AG09319 (cell line): ENCODE measurements at places on chromosomes 13 and 19.

DNA sequence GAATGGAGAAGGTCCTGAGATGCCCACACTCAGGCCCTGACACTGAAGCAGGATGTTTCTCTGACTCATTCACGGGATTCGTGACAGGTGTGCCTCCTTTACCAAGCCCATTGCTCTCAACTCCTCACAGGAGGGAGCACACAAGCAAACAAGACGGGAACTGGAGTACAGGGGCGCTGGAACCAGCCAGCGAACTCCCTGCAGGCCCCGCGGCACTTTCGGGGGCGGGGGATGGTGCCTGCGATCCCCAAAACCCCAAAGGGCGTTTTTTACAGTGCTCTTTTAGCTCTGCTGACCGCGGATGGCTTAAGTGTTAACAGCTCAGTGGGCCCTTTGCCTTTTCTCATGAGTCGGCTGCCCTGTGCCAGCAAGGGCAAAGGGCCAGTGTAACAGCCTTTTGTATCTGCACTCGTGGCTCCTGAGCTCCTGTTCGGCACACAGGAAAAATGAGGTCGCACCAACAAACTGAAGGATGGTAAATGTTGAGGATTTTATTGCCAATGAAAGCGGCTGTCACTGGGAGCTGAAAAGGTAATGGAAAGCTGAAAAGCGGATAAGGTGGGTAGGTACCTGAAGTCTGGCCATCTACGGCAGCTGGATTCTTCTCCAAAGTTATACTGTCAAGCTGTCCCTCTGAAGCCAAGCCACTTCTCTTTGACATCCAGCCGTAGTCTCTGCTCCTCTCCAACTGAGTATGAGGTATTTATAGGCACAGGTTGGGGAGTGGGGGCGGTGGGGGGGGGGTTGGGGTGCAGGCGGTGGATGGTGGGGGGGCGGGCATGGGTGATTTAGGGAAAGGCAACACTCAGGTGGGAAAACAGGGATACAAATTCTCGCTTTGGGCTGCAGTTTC, 65.0 kb upstream of the TRPC4 start:
- no peak for DNase-seq

GRCh38 chr19:54209058-54209810, 8.6 kb downstream of the RPS9 start:
- DNase-seq, result no peak

DNA sequence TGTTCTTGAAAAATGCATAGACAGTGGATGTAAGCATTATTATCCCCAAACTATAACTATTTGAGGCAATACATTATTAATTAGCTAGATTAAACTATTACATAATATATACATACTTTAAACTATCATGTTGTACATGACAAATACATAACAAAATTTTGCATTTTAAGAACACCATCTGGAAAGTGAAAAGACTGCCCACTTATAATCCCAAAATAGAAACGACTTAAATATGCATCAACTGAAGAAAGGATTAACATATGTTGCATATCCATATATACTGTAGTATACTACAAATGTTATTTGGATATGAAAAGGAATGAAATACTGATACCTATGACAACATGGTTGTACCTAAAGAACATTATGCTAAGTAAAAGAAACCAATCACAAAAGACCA, 700.8 kb upstream of the SPRY2 start:
- no peak for DNase-seq

- DNase-seq, result no peak
Measured at GRCh38 chr19:16896146-16897028, 7.6 kb downstream of the F2RL3 start.

DNA sequence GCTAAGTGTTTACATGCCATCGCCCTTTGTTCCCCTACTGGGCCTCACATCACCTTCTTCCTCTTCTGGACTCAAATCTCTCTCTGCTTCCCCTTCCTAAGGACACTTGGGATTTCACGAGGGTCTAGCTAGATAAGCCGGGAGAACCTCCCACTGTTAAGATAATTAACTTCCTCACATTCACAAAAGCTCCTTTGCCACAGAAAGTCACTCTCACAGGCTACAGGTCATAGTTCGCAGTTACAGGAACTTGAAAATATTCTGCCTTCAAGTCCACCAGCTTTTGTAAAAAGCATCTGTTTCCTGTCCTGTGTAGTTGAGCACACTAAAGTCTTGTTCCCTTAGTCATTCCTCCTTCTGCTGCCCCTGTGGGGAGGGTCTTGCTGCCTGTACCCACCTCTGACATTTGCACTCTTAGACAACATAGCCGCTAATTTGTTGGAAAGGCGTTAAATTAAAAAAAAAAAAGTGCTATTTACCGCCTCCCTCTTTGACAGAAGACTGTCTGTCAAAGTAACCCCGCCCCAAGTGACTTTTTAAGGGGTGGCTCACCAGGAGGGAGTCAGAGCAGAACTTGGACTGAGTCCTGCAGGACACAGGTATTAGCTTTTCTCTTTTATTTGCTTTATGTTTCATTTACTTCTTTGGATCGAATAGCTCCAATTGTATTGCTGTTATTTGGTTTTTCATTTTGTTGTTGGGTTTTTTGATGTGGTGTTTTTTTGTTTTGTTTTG, 26.8 kb upstream of the CEACAM21 start:
- no peak for DNase-seq

GRCh38 chr13:41565216-41565615, 107.9 kb downstream of the RGCC start:
- no peak for DNase-seq

DNA sequence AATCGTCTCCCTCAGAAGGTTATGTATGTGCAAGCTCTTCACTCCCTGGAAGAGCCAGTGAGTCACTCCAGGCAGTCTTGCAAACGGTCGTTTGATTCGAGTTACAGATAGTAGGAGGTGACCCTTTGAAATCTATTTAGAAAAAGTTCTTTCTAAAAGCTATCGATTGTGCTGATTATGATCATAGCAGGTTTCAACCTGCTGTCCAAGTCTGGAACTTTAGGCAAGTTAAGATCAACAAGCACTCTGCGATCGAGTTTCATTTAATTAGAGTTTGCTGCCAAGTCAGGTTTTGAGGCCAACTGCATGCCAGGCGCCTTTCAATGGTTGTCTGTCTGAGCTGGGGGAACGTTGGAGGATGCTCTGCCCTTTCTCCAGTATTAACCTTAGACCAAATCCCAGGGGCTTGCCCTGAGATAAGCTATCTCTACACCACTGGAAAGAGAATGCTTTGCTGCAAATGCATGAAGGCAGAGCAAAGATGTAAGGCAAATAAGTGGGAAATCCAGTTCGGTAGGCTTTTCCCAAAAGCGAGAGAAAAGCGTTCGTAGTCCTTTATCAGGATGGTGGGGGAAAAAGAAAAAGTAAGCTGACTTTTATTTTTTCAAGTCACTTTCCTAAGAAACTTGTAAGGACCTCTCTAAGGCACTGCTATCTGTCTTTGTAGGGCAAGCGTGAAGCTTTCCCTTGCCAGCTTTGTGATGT, 287.5 kb downstream of the ATP8A2 start:
- no peak for DNase-seq

DNA sequence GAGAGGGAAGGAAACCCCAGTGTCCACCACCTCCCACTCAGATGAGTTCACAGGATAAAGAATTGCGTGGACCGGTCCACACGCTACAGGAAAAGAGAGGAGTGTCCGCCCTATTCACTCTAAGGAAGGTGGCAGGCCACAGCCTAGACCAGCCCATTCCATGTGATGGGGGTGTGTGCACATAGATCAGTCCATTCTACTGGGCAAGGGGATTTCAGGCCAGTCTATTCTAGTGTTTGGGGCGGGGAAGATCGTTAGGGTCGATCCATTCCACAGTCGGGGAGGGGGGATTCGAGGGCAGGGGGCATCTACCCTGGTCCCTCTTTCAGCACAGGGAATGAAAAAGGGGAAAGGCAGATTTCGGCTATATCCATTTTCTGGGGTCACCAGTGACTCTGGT, 7.8 kb downstream of the FIZ1 start:
- no peak for DNase-seq

- DNase-seq, result no peak
Measured at GRCh38 chr13:28650284-28650683, 8.6 kb upstream of the POMP start.

DNA sequence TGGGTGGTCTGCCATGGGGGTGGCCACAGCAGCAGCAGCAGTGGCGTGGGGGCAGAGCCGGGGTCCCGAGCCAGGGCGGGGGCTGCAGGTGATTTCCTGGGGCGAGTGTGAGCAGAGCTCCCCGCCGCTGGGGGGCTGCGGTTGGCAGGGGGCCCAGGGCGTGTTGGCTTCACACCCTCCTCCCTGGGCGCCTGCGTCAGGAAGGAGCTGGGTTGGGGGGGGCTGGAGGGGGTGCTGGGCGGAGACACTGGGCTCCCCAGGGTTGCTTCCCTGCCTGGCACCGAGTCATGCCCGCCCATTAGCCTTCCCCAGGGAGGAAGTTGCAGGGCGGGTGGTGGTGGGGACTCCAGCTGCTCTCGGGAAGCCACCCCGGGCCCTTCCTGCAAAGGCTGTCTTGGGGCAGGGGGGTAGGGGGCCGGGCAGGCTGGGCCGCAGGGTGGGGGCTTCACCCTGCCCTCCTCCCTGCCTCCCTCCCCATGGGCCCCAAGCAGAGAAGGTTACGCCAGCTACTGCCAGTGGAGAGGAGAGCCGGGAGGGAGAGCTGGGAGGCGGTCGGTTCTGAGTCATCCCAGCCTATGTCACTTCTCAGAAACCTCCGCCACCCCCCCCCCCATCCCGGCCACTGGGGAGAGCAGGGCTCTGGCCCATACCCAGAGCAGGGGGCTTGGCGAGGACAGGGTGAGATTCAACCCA, 4.6 kb downstream of the MIDN start:
- peak; percentile 96 for DNase-seq

GRCh38 chr13:40562975-40563349, 103.5 kb downstream of the FOXO1 start:
- DNase-seq, result no peak

DNA sequence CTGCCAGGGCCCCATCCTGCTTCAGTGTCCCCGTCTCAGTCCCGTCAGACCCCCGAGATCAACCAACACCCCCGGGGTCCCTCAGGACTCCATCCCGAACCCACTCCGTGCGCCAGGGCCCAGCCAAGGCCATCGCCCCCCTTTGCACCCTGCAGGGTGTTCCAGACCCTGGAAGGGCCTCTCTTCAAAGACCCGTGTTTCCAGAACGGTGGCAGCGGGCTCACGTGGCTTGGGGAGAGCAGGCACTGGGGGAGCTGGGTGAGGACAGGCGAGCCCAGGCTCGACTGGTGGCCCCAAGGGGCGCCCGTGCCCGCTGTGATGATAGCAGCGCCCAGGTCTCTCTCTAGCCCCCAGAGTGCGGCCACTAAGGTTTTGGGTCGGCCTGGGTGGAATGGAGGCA, 1.4 kb downstream of the KASH5 start:
- no peak for DNase-seq

GRCh38 chr19:4988770-4989251, 19.9 kb downstream of the KDM4B start:
- no peak for DNase-seq

- DNase-seq, result no peak
Measured at GRCh38 chr13:76816394-76816793, 69.8 kb downstream of the KCTD12 start.

- no peak for DNase-seq
Measured at GRCh38 chr19:1312767-1313694, 27.4 kb downstream of the EFNA2 start.

- no peak for DNase-seq
Measured at GRCh38 chr19:8451885-8452284, 7.1 kb downstream of the HNRNPM start.

GRCh38 chr19:40239415-40240226, 13.1 kb upstream of the CCNP start:
- no peak for DNase-seq

DNA sequence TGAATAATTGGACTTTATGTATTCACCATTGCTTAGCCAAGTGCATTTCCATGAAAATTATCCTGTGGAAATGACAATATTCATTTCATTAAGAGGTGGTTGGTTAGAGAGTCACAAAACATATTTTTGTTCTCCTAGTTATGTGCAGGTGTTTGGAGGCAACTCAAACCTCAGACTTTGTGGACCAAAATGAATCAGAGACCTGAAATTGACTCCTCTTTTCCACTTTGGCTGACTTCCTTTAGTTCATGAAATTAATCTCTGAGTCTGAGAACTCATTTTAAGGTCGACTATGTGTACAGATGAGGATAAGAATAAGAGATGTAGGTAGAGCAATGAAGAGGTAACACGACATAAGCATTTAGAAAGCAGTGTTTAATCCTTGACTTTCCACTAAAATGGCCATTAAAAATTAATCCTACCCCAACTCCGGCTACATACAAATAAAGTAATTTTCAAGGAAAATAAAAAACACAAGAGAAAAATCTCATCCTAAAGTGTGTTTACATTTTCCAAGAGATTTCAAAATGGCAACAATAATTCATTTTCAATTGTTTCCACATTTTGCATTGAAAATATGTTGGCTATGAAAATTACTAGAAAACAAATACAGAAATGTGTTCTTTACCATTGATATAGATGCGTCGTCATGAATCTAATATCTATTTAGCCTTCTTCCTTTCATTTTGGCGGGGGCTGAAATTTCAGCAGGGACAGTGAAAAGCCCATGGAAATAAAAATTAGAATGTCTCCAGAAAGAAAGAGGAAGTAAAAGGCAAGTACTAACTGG, 185.4 kb upstream of the CSNK1A1L start:
- DNase-seq, result no peak

DNA sequence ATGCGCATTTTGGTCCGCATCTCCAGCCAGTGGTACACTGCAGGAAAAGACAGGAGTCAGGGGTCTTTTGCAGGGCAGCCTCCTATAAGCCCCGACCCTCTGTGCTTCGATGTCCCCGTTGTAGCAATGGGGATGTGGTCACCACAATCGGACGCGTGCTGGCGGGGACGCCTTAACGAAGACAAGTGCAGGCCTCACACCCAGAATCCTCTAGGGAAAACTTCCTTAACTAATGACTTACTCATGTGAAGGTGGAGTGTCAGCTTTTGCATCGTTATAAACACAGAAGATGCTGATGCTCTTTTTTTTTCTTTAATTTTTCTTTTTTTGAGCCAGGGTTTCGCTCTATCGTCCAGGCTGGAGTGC, 22.1 kb downstream of the VASP start:
- no peak for DNase-seq

DNA sequence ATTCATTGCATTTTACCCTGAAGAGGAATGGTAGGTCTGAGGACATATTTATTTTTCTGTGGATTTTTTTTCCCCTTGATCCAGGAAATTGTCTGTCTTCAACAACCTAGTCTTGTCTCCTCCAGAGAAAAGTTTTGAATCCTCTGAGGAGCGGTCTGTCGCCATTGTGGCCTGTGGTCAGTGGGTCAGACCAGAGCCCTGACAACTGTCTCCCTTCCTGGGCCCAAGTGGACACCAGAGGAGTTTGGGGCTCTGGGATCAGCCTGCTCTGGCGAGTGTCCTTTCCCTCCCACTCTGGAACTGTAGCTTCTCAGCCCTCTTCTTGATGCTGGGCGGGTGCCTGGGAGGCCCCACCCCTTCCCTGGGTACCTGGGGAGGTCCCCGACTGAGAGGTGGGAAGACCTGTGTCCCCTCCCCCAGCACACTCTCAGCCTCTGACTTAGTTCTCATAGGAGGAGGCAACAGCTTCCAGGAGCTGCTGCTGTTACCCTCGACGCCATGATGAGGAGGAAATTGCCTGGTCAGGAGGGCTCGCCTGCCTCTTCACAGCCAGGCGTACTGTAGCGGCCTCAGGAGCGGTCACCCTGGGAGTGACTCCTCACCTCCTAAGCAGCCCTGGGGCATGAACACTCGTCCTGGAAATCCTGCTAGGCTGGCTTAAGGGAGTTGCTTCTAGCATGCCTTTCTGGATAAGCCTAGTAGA, 110.3 kb downstream of the GGACT start:
- DNase-seq, result no peak

GRCh38 chr19:40594255-40594654, 6.9 kb upstream of the LTBP4 start:
- DNase-seq, result no peak

GRCh38 chr19:9793071-9793591, 24.6 kb upstream of the ZNF846 start:
- no peak for DNase-seq
